Body of pancreas (tissue), 4 donors: ENCODE measurements at places on chromosomes 11 and 22. TPM values are rescaled to one million over a fixed set of nuclear protein-coding genes. Genes with fewer than 3 reads are reported as not detected.

DNA sequence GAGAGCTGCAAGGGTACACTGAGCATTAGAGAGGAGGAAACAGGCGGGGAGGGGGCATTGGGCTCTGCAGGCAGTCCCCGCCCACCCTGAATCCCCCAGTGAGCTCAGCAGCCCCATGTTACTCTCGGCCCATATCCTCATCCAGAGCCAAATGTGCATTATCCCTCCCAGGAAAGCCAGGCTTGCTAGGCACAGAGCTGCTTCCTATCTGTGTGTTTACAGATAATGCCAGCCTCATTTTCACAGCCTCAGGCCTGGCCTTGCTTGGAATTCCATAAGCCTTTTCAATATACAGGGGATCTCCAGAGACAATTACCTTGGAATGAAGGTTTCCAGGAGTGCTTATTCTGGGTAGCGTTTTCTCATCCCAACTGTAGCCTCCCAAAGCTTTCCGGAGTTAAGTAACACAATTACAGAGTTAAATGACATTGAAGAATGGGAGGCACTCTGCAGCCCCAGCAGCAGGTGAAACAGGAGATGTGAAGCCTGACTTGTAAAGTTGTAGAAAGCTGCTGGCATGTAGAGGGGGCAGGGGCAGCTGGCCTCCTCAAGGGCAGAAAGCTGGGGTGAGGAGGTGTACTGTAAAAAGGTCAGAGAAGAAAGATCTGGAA, 91.5 kb upstream of the TBCEL start:
- H3K27me3 ChIP-seq: no peaks in the 10 kb centered on the region
- H3K36me3 ChIP-seq: no peaks in the 10 kb centered on the region
- no peak overlapping the region for H3K27ac ChIP-seq
- DNase-seq: no peak

DNA sequence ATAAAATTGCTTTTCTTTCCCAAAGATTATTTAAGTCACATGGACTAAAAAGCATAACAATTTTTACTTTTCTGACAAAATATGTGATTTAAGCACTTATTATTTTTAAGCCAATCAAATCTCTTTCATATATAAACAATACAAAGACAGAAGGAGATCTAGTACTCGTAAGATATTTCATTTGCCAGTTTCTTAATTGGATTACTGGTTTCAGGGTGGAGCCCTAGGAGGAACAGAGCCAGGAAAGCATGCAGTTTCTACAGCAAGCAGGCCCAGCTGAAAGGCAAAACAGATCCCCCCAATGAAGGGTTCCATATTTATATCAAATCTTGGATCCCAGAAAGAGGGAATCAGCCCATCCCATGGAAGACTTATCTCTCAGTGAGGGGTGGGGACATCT, 177.0 kb downstream of the KIF18A start:
- no peak for DNase-seq
- H3K27me3 ChIP-seq: no peaks in the 10 kb centered on the region
- H3K4me3 ChIP-seq: no peak overlapping the region
- H3K27ac ChIP-seq: no peak overlapping the region
- peaks cover 6% of the 10 kb centered on the region for H3K4me1 ChIP-seq

Gene TRPM5
- 2.6 TPM for total RNA-seq

Gene GAB4
- total RNA-seq: not detected
